Activated CD4-positive, alpha-beta T cell treated with anti-CD3 and anti-CD28 coated beads, Interleukin-10, Interleukin-2, amounts not matched to agents 100 ng/mL and 50 ng/mL, durations not matched to agents 16 hours and 8 hours (primary cell): ENCODE measurements at places on chromosomes 12 and 14.

DNA sequence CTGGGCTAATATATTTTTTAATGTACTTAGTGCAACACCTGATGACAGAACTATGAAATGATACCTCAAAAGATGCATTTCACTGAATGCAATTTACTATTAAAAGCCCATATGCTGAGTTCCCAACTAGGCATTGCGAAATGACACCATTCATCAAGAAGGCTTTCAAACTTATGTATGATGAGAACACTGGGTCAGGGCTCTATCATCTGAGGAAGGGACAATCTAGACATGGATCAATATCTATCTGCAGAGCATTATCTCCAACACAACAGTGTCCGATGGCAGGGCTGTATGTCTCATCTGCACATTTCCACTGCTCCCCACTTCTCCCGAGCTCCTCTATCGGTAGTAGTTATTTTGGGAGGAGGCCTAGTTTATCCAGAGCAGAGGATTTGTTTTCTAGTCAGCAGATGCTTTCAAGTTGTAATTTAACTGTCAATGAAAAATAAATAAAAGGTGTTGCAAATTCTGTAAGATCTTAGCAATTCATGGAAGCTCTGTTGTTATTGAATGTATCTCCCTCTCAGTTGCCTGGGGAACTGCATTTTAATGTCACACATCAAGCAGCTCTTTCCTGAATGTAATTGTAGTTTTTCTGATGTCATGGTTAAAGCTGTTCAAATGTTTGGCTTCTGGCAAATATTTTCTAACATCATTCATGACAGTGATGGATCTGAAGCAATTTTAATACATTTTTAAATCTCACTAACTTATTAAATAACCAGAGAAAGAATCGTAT lies 7.4 kb upstream of the GCH1 start:
- no peak for DNase-seq

- DNase-seq: no peak
These were observed 90.0 kb upstream of the CLMN start for GRCh38 chr14:95409477-95410272.

GRCh38 chr12:47894068-47894467 lies 10.7 kb downstream of the VDR start:
- no peak for DNase-seq

DNA sequence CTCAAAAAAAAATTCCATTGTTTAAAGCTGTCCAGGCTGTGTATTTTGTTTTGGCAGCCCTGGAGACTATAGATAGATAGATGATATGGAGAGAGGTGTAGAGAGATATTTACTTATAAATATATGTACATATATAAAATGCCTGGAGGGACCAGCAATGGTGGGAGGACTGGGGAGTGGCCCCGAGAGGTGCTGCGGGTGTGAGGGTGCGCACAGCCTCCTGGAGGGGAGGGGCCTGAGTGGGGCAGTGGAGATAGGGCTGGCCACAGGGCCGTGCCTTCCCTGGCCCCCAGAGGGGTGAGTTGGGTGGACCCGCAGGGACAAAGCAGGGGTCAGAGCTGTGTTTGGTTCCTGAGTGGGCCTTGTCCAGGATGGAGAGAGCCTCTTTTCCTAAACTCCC lies 6.5 kb downstream of the ADSS1 start:
- DNase-seq: no peak

- DNase-seq: no peak
These were observed 29.4 kb downstream of the CCNK start for GRCh38 chr14:99510556-99511139.

DNA sequence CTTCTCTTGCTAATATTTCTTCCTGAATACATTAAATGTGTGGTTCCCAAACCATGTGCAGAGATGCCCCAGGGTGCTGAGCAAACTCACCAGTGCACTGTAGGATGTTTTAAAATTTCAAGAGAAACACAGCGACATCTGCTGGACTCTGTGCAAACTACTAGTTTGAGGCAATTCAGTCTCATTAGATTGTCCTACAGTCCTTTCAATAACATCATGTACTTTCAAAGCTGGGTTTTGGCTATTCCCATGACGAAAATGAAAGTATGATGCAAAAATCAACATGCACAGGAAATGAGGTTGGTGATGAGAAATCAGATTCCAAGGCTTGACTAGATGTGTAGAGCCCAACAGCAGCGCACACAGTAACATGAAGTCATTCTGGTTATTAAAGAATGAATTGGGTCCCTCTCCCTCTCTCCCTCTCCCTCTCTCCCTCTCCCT lies 66.3 kb downstream of the CLIP1 start:
- peak; percentile 55 for DNase-seq

DNA sequence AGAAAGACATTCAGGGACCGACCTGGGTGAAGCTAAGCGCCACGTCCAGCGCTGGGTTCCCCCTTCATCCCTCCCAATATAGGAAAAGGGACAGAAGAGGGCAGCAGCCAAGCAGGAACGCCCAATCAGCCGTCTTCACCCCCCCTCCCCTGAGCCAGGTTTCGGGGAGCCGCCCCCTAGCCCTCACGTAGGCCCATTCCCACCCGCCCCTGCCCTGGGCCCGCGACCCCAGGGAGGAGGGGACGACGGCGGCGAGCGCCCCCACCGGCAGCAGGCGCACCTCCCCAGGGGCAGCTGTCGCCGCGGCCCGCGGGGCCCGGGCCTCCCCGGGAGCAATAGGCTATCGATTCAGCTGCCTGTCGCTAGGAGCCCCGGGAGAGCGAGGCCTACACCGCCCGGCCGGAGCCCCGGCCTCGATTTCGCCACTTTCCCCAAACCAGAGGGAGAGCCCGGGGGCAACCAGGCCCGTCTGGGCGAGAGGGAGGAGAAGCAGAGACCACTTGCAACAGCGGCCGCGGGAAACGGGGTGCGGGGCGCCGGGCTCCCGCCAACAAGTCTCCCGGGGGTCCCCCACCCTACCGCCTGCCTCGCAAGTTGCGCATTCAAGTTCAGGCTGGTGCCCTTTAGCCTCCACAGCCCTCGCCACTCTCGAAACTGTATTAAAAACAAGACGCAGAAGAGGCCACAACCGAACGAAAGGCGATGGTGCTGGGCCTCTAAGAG lies 1.3 kb downstream of the DCAF5 start:
- DNase-seq: peak; percentile 85

GRCh38 chr14:23300687-23301223 lies 1.9 kb downstream of the PPP1R3E start:
- peak; percentile 17 for DNase-seq

GRCh38 chr12:124616394-124617221 lies 49.2 kb upstream of the NCOR2 start:
- no peak for DNase-seq

DNA sequence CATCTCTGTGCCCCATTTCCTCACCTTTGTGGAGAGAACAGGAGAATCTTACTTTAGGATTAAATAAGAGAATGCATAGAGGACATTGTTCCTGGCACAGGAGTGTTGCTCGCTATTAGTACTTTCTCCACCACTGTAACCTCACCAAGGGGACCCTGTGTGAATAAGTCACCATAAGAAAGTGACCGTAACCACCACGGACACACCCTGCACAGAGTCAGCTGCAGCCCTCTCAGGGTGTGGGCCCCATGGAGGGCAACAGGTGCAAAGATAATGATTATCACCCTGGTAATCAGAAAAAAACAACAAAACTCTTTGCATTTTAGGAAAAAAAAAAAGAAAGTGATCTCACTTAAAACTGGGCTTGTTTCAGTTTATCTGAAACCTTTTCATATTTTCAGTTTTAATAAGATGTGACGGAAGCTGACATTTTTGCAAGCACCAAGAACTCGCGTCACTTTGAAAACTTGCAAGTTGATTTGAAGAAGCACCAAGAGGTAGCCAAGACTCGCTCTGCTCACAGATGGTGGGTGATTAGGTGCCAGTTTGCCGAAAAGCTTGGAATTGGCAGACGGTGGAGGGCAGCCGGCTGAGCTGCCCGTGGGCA lies 87.0 kb upstream of the VRK1 start:
- DNase-seq: peak; percentile 21

- DNase-seq: no peak
These were observed 85.0 kb downstream of the AKAP6 start for GRCh38 chr14:32413967-32414640.

GRCh38 chr14:100392356-100392755 lies 69.2 kb downstream of the SLC25A47 start:
- no peak for DNase-seq
